Cerebellar nuclear complex (tissue), 1 donor: ENCODE measurements at places on chromosomes 4 and X.

DNA sequence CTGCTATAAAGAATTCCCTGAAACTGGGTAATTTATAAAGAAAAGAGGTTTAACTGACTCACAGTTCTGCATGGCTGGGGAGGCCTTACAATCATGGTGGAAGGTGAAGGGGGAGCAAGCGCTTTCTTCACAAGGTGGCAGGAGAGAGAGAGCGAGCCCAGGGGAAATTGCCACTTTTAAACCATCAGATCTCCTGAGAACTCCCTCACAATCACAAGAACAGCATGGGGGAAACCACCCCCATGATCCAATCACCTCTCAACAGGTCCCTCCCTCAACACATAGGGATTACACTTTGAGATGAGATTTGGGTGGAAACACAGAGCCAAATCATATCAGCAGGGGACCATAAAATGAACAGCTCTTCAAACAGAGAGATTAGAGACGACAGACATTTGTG, 198.6 kb downstream of the MAGEB5 start:
- DNase-seq, result no peak

DNA sequence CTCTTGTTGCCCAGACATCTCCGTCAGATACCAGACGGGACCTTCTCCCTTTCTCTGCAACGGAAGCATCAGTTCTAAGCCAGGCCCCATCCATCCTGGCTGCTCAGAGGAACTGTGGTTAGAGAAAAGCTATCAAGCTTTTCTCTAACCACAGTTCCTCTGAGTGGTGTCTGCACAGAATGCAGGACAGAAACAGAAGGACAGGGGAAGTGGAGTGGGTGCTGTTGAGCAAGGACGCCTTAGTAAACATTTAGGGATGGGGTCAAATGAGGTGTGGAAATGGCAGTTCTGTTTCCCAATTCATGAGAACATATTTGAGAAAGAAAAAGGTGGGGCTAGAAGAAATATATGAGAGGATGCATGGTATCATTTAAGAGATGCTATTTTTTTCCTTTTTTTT, 283.8 kb downstream of the CRLF2 start:
- DNase-seq, result no peak

DNA sequence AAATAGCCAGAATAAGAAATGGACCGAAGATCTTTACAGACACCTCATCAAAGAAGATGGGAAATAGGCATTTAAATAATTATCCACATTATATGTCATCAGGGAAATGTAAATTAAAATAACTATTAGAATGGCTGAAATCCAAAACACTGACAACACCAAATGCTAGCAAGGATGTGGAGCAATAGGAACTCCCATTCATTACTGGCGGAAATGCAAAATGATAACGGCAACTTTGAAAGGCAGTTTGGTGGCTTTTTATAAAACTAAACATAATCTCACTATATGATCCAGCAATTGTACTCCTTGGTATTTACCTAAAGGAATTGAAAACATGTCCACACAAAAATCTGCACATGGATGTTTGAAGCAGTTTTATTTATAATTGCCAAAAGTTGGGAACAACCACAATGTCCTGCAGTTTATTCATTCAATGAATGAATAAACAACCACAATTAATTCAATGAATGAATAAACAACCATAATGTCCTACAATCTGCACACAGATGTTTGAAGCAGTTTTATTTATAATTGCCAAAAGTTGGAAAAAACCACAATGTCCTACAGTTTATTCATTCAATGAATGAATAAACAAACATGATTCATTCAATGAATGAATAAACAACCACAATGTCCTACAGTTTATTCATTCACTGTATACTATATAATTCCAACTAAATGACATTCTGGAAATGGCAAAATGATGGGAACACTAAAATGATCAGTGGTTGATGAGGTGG, 117.6 kb upstream of the PCDH18 start:
- DNase-seq, result no peak

DNA sequence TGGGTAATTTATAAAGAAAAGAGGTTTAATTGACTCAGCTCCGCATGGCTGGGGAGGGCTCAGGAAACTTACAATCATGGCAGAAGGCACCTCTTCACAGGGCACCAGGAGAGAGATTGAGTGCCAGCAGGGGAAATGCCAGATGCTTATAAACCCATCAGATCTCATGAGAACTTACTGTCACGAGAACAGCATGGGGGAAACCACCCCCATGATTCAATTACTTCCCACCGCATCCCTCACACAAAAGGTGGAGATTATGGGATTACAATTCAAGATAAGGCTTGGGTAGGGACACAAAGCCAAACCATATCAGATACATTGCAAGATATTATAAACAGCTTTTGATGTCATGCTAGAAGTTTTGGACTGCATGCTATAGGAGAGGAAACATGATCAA, 204.3 kb downstream of the VEGFC start:
- no peak for DNase-seq

DNA sequence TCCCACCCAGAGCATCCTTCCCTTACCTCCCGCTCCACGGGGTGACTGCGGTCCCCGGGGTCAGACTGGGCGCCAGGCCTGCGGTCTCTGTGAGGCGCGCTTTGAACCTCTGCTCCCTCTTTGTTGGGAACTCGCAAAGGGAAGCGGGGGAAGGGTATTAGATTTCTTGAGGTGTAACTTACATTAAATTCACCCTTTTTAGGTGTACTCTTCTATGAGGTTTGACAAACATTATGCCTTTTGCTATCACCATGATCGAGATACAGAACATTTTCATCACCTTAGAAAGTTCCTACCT, 569 bp downstream of the DCK start:
- DNase-seq, result no peak

GRCh38 chrX:65871671-65872311, 168.1 kb downstream of the VSIG4 start:
- no peak for DNase-seq
